ENCODE measurements at places on chromosomes 2 and 18.

GRCh38 chr18:73879766-73880165 lies 267.9 kb downstream of the FBXO15 start:
- DNase-seq: peak; percentile 4

DNA sequence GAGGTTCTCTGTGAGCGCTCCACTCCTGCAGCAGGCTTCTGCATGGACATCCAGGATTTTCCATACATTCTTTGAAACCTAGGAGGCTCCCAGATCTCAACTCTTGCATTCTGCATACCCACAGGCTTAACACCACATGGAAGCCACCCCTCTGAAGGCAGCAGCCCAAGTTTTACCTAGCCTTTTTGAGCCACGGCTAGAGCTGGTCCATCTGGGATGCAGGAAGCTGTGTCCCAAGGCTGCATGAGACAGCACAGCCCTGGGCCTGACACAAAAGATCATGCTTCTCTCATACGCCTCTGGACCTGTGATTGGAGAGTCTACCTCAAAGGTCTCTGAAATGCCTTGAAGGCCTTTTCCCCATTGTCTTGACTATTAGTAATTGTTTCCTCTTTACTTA lies 53.6 kb upstream of the RPRM start:
- no peak for DNase-seq

- DNase-seq: peak; percentile 20
Observed at GRCh38 chr2:136117391-136117841, 533 bp downstream of the CXCR4 start.

GRCh38 chr2:222306393-222307142 lies 7.8 kb upstream of the PAX3 start:
- no peak for DNase-seq

DNA sequence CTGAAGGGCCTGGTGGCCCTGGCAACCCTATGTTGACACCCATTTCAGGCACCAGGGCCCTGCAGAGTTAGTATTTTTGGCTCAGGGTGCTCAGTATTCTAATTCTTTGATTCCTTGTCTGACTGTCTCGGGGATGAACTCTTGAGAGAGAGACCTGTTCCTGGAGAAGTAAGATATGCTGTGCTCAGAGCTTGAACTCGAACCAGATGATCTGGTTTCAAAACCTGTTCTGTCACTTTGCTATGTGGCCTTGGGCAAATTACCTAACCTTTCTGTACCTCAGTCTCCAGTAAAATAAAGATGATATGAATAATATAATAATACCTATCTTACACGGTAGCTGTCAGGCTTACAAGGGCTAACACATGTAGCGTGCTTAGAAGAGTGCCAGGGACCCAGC lies 294.2 kb downstream of the DYSF start:
- no peak for DNase-seq

DNA sequence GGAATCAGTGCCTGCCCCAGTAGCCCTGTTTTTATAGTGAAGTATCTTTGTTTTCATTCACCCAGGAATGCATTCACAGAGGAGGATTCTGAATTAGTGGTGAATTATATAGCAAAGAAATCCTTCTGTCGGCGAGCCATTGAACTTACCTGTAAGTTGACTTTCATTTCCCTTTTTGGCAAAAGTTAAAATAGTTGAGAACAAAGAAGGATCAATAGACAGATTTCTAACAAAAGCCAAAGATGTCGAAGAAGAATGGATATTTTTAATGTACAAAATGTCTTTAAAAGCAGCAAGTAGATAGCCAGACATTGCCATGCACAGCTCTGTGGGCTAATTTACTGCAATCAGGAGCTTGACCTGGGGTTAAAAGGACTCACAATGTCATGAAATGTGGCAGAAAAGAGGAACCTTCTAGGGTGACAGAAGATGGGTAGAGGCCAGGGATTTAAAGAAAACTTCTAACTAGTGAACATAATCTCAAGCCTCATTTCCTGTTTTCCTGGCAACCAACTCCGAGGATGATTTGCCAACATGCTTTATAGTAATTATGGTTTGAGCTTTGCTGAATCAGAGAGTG lies 53.8 kb upstream of the TMEM87B start:
- no peak for DNase-seq

DNA sequence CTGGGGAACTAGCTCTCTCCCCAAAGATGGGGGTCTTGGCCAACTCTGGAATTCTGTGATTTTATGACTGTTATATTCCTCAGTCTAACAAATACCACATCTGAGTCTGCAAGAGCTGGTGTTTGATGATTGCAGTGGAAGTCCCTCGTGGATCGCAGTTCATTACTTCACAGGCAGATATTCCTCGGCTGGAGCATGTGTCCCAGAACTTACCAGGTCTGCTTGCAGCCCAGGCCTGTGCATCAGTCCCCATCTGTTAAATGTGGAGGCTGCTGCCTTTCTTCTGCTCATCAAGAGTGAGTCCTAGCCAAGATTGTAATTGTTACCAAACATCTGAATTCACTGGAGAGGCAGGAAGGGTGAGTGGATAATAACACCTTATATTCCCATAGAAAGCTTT lies 55.5 kb downstream of the PRKCE start:
- DNase-seq: peak; percentile 38

DNA sequence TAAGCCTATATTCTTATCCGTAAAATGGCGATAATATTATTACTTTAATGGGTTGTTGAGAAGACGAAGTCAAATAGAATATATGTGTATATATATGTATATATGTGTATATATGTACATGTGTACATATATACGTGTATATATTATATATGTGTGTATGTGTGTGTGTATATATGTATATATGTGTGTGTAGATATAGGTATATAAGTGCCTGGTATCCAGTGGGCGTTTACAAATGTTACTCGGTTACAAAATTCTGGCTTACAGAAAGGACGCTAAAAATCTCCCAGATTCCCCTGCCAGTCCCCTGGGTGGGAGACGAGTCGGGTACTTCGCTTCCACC lies 295 bp upstream of the MTX2 start:
- DNase-seq: no peak

- no peak for DNase-seq
Observed at GRCh38 chr2:84201158-84201557, 257.9 kb downstream of the SUCLG1 start.

DNA sequence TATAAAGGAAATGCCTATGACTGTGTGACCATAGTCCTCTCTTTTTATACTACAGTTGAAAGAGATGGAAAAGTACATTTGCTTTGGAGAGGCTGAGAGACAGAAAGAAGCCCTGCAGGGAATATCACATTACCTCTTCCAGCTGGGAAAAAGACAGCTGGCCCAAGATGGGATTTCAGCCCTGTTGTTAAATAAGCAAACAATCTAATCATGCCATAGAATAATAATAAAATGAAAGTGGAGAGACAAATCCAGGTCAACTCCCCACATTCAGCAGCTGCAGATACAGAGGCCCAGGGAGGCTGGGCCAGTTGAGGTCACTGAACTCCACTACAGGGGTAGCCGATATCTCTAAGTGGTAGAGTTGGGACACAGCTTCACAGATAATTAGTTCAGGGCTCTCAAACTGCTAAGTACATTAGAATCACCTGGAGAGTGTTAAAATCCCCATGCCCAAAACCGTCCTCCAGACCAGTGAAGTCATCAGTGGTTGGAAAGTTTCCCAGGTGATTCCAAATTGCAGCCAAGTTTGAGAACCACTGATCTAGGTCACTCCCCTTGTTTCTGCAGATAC lies 81.9 kb downstream of the MOGAT1 start:
- peak; percentile 56 for DNase-seq

DNA sequence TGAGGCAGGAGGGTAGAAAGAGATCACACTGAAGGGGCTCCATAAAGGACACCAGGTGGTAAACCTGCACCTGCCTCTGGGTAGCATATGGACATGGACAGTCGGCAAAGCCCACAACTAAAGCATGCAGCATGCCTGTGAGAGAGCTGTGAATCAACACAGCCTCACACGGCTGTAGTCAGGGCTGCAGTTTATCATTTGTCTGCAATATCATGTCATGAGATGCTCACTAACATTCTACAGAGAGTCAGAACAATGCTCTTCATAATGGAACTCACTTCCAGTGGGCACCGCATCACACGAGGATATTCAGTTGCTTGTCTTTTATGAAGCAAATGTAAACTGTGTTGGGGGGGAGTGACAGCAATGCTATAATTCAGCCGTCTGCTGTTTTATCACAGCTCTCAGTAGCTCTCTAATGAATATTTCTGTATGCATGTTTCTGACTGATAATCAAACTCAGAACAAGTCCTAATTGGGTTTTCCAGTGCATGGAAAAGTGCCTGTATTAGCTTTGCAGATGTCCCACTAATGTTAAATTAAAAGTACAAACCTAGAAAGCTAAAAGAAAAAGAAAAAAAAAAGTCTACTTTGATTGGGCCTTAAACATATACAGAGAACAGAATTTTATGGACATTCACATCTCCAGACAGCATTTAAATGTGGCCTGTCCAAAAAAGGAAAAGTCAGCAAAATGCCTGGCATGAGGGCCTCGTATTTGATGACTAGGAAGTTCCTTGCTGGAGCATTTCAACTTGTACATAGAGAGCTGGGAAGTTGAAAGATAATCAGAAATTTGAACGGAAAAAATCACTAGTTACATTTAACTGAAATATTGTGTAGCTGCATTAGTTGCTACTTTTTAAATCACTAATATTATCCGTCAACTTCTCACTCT lies 406.1 kb upstream of the SOX11 start:
- no peak for DNase-seq

- DNase-seq: no peak
Observed at GRCh38 chr2:97645112-97645694, 659 bp upstream of the COX5B start.

DNA sequence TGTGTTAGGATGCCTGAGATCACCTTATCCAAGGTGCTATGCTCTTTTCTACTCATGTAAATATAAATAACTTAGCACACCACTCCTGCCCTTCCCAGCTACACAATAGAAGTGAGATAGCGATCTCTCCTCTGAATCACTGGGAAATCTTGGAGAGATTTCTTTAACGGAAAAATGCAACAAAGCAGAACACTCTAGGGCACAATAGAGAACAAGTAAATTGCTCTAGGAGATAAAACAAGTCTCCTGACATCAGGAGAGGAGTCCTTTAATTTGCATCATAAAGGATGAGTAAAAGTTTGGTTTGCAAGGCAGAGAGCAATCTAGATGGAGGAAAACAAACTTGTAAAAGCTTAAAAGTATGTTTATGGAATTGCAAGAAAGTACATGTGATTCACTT lies 224.1 kb downstream of the PAX3 start:
- no peak for DNase-seq

DNA sequence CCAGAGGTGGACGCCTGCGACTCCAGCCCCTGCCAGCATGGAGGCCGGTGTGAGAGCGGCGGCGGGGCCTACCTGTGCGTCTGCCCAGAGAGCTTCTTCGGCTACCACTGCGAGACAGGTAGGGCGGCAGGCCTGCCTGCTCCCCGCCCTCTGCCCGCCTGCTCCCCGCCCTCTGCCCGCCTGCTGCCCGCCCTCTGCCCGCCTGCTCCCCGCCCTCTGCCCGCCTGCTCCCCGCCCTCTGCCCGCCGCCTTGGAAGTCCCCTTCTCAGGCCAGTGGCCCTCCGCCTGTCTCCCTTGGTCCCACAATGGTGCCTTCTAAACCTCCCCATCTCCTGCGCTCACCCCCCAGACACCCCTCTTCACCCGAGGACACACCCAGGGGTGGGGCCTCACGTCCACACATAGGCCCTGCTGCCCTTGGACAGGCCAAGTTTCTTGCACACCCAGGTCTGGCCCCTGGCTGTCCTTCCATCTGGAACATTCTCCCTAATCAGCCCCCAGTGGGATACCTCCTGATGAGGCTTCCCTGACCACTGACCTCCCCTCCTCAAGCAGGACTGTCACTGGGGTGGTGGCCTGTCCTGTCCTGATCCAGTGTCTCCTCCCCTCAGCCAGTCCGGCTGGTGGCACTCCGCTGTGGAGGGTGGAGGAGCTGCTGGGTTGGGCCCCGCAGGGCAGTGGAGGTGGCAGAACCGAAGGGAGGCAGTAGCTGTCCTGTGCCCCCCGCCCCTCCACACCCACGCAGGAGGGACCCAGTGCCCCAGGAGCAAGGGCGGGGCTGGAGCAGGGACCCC lies 37.9 kb downstream of the MTERF4 start:
- DNase-seq: no peak

GRCh38 chr2:119179202-119179601 lies 20.7 kb upstream of the C1QL2 start:
- DNase-seq: peak; percentile 73

DNA sequence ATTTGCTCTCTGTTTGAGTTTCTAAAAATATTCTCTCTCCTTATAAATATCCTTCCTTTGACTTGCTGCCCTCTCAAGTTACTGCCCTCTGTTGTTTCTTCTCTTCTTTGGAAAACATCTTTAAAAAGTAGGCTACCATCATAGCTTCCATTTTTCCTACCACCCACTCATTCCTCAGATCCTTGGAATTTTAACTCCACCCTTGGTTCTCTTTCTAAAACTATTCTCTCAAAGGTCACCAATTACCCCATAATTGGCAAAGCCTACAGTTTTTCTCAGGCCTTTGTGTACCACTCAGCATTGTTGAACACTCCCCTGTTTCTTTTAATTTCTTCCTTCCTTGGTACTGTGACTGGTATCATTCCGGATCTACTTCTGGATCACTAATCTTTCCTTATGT lies 43.0 kb upstream of the ITGAV start:
- peak; percentile 64 for DNase-seq

DNA sequence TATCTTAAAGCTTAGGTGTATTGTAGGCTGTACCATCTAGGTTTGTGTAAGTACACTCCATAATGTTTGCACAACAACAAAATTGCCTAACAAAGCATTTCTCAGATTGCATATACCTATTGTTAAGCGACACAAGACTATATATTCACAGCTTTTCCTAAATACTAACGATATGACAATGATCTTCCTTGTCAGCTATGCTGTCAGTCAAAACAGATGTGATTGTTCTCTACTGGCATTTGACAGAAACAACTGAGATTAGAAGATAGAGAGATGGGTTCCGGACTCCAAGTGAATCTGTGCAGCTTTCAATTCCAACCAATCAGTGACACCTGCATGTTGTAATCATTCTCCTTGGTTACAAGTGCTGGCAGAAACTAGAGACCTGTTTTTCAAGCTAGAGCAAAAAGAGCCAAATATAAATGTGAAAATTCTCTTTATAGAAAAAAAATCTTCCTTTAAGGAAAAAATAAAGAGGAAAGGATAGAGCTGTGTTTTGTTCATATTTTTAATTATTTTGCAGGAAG lies 1232.3 kb upstream of the SLC39A10 start:
- no peak for DNase-seq

GRCh38 chr2:186256540-186256939 lies 229.5 kb upstream of the ZC3H15 start:
- DNase-seq: peak; percentile 36

- DNase-seq: peak; percentile 63
Observed at GRCh38 chr2:191217580-191217979, 27.6 kb upstream of the MYO1B start.

DNA sequence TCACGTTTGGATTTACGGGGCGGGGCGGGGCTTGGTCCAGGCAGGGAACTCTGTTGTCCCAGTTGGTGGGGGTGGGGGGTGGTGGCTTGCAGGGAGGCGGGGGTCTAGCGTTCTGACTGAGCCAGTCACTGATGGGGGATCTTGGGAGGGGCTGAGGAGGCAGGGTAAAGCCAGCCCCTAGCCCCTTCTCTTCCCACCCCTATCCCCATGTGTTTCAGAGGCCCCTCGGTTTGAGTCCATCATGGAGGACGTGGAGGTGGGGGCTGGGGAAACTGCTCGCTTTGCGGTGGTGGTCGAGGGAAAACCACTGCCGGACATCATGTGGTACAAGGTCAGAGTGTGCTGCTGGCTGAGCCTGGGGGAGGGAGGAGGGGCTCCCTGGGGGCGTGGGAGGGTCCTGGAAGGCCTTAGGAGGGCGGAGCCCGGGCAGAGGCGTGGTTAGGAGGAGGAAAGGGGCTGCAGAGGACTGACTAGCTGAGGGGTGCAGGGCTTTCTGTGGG lies 22.0 kb upstream of the GMPPA start:
- DNase-seq: no peak
